ENCODE measurements at places on chromosomes 2 and 18.

GRCh38 chr2:57698935-57699449, 347.6 kb upstream of the VRK2 start:
- no peak for DNase-seq

DNA sequence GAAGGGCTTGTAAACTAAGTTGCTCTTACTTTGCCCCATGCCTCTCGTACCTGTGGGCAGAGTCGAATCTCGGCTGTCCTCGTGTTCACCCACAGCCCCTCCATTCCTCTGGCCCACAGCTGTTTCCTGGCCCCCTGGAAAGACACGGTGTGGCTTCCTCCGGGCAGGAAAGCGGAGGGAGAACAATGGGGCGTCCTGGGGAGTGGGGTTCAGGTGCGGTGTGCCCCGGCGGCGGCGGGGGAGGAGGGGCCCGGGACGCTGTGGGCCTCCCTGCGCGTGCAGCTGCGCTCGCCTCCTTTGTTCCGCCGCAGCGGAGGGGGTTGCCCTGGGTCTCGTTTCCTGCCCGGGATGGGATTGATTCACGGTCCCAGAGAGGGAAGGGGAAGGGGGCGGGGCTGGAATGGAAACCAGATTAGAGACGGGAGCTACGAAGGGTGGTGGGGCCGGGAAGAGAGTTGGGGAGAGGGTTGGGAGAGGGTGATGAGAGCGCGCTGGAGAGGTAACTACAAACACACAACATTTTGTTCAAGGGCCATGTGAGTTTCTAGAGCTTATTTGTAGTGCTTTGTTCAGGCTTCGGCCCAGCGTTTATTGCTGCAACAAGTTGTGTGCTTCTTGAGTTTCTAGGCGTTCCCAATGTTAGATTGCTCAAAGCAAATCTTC, 796 bp downstream of the MYO1B start:
- DNase-seq: peak; percentile 66

GRCh38 chr2:217797165-217797564, 205.6 kb downstream of the TNS1 start:
- no peak for DNase-seq

DNA sequence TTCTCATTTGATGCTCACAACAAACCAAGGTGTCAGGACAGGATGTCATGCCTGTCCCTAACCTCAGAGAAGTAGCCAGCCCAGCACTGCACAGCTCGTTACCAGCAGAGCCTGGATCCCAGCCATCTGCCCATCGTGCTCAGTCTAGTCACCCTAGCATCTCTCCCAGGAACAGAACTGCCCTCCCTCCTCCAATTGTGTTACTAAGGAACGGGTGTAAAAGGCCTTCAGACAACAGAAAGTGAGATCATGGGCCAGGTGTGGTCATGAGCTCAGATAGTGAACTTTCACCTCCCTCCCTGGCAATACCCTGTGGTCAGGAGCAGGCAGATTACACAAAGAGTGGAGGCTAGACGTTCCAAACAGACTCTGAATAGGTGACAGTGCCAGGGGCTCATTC, 111.8 kb upstream of the PPP1CB start:
- DNase-seq: no peak

DNA sequence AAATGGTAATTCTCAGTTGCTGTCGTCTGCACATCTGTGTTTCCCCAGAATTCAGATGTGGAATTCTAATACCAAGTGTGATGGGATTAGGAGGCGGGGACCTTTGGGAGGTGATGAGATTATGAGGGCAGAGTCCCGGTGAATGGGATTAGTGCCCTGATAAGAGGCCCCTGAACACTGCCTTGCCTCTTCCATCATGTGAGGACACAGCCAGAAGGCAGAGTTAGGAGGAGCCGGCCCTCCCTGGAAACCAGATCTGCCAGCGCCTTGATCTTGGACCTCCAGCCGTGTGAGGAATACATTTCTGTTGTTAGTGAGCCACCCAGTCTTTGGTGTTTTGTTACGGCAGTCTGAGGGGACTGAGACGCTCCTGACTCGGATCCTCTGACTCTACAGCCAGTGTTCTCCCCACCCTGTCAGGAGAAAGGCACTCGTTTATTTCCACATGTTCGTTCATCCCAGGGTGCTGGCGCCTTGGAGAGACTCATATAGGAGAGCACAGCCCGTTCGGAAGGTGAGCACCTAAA, 395.0 kb downstream of the ZNF516 start:
- DNase-seq: no peak

- DNase-seq: no peak
These were observed 30.2 kb downstream of the ITSN2 start for GRCh38 chr2:24330161-24330560.

- peak; percentile 39 for DNase-seq
These were observed 19.6 kb upstream of the CXCR1 start for GRCh38 chr2:218186355-218186766.

- DNase-seq: no peak
These were observed 144.9 kb downstream of the L3MBTL4 start for GRCh38 chr18:6269660-6270332.

DNA sequence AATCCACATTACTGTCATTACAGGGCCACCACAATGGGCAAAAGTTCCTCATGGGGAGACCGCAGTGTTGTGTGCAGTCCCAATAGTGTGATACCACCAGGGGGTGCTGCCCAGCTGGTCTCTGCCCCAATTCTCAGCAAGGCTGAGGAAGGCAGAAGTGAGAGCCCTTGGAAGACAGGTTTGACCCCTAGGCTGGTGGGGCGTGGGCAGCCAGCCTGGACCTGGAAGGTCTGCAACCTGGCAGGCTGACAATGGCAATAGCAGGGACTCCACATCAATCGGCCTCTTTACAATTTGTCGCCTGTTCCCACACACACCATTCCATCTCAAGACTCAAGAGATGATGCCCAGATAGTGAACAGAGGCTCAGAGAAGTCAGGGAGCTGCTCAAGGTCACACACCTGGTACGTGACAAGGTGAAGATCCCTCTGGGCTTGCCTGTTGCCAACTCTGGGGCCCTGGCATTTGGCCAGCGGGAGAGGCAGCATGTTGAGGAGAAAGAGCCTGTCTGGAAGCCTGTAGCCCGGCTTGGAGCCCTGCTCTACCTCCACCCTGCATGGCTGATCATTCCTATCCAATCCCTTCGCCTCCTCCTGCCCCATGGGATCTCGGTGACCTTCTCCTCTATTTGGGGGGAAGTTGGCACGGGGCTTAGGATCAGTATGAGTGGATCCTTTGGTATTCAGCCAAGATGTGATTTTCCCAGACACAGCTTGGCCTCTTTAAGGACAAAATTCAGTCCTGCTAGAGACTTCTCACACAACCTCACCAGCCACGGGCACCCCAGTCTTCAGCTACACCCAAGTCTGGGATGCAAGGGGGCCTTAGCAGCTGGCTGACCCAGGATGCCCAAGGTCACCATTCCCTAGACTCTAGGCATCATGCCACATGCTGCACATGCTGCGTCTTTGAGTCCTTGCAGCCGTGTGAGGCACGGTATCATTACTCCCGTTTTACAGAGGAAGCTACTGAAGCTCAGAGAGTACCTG, 2.9 kb upstream of the ATOH8 start:
- no peak for DNase-seq

GRCh38 chr2:150981826-150982225, 279.8 kb downstream of the RBM43 start:
- DNase-seq: no peak

DNA sequence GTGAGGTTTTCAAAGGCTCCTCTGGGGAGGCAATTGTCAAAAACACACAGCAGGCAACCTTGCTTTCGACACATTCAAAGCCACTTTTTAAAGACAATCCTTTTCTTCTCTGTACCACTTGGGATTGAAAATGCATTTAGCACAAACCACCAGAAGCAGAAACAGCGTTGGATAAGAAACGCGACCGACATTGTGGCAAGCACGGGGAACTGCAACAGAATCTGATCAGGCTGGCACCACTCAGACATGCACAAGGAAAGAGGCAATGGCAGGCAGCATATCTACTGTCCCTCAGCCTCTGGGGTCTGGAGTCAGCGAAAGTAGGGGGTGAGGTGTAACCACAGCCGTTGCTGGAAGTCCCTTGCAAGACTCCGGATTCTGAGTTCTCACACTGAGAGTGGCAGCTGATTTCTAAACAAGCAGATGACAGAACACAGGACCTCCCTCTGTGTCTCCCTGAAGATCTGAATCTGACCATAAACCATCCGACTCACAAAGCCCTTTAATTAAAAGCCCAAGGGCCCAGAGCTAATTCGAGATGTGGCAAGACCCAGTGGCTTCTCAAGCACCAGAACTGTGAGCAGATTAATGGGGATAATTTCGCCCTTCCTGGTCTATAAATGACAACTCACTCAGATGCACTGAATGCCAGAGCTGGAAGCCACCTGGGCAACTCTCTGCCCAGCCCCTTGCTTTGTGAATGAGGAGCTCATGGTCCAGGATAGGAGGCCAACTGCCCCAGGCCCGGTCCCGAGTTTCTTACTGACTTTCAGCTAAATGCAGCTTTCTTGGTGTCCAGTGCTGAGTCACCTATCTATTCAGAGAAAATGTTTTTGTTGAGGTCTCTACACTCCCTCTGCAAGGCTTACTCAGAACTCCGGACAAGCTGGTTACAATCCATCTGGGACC, 29.6 kb downstream of the CYRIA start:
- DNase-seq: no peak

DNA sequence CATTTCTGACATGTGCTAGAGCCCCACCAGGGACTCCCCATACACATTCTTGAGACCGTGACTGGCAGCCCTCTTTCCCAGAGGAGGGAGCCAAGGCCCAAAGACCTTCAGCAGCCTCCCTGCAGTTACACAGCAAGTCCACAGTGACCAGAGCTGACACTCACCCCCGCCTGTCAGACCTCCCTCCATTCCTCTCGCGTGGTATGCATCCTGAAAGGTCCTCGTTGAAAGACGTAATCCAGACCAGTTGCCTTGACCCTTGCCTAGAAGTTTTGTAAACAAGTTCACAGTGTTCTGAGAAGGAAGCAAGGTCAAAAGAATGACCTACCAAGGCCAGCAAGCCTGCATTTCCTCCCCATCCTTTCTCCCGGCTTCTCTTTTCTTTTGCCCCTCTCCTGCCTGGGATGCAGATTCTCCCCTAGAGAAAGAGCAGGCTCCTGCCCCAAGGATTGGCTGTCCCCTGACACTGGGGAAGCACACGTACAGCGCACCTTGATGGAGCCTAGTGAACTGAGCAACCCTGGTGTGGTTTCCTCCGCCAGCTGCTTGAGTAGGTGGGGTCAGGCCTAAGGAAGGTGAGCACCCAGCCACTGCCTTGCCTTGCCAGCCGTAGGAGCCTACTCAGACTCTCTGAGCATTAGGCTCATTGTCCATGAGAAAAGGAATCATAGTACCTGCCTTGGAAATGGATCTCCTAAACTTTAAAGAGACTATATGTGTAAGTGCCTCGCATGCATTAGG, 18.3 kb downstream of the TRIB2 start:
- DNase-seq: no peak

GRCh38 chr2:204226305-204226880, 289.8 kb downstream of the ICOS start:
- no peak for DNase-seq

DNA sequence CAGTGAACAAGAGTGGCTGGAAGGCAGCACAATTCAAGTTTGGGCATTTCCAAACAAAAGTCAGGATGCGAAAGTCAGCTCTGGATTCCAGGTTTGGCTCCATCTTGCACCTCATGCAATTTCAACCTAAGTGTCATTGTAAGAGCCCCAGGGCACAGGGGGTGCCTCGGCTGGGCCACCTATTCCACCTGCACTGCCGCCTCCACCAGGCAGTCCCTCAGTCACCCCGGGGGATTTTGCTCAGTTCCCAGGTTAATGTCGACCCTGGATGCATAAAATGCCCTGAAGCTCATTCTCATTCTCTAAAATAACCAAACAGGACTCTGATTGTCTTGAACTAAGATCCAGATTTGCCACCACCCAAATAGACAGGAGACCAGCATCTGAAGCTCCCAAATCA, 77.6 kb downstream of the EDAR start:
- no peak for DNase-seq

- DNase-seq: no peak
These were observed 446.8 kb downstream of the EIPR1 start for GRCh38 chr2:2930841-2931240.

- DNase-seq: no peak
These were observed 52.1 kb downstream of the CYRIA start for GRCh38 chr2:16613539-16614011.

DNA sequence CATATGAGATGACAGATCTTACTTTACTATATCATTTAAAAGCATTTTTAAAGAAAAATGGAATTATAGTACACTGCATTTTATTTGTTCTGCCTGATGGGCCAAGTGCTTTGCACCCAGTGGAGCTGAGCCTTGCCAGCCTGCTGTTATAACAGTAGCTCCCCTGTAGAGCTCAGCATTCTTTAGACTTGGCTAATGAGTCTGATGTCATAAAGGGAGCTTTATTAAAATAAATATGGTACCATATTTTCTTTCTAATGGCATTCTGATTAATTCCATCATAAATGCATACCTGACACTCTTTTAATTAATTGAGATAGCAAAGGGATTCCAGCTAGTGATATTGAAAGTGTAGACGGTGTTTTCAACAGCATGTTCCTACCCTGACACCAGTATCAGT, 40.7 kb downstream of the PARD3B start:
- no peak for DNase-seq

GRCh38 chr18:68922392-68922791, 124.5 kb downstream of the CCDC102B start:
- no peak for DNase-seq

DNA sequence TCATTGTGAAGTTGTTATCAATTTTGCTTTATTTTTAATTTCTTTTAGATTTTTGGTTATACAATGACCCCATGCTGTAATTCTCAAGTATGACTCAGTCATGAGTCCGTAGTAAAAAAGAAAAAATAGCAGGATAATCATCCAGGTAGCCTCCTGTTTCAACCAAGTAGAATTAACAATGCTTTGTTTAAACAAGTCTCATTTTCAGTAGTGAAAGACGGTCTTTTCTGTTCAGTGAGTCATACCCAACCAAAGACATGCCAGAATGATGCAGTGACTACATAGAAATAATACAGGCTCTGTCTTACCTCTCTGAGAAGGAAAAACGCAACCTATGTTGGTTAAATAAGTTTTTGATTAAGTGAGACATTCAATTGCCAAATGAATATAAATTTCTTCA, 67.8 kb upstream of the DSC1 start:
- no peak for DNase-seq

Measured in iPS DF 6.9 (cell line).